ENCODE measurements at places on chromosomes 4 and X. TPM values are rescaled to one million over a fixed set of nuclear protein-coding genes. Genes with fewer than 3 reads are reported as not detected.
A peak's percentile ranks its signal among the peaks of the same experiment; 100 is the strongest.

DNA sequence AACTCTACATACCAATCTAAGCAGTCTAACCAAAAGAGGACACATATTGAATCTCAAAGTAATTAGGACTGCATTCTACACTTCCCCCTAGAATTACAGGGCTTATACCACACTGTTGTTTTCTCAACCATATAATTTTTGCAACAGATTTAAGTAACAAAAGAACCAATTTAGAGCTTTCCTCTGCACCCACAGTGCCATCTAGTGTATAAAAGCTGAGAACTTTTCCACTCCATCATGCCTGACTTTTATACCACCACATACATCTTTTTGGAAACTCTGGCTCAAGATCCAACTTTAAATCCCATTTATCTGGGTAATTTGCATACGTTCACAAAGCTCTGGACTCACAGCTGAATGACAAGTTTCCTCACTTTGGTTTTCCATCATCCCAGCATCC lies 99.5 kb downstream of the EFHC2 start:
- DNase-seq, result no peak

DNA sequence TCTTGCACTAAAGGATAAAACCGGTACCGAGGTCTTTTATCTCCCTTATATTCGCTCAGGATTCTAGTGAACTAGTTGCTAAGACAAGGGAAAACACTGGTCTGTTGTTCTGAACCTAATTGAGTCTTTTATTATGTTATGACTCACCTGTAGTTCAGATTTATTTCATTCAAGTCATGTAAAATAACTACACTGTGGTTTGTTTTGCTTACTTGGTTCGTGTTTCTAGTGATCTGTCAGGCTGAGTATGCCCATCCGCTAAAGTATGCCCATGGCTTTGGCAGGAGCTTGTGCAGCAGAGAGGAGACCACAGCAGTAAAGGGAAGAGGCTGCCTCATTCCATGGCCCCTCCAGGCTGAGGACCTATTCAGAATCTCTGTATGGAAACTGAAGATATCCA lies 126.1 kb downstream of the AFF1 start:
- DNase-seq, result no peak

DNA sequence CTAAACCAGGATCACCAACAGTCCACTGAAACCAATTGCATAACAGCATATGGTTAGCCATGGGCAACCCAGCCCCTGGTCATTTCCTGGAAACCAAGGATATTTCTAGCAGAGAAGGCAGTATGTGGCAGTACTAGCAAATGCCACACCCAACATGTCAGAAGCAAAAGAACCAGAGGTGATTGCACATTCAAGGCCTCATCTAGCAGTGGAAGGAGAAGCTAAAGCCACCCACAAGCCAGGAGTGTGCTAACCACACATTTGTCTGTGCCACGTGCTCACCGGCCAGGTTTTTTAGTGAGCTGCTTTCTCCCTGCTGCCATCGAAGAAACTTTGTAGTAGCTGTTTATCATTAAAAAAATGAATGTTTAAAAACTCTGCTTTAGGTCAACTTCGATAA lies 42.0 kb downstream of the TEC start:
- no peak for DNase-seq

DNA sequence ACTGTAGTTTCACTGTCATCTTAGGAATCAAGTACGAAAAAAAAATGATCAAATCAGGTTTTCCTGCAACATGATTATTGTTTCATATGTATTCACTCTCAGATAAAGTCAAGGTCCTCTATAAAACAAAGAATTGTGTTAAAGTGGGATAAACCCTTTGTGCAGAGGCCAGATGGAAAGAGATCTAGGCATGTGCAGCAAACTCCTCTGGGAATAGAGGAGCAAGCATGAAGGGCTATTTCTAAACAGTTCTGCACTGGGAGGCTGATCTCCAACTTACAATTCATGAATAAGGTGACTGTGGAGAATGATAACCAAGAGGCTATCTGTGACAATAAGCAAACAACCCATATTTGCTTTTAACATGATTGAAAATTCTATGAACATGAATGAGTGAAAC lies 2.4 kb upstream of the WDFY3 start:
- no peak for DNase-seq

- DNase-seq, result no peak
Measured at GRCh38 chr4:85779165-85779564, 304.2 kb downstream of the ARHGAP24 start.

DNA sequence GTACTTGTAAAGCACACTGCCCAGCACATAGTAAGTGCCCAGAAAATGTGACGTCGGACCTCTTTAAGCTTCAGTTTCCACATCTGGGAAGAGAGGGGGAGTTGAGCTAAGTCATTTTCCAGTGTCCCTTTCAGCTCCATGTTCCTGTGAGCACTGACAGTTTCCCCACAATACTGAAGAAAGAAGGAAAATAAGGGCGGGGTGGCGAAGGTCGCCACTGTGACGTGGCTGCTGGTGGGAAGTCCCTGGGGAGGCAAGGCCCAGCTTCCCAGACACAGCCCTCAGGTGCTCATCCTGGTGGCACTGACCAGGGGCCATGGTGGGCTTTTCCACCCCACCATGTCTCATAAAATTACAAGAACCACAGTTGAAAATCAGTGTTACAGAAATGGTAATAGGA lies 121.8 kb downstream of the PTTG2 start:
- no peak for DNase-seq

DNA sequence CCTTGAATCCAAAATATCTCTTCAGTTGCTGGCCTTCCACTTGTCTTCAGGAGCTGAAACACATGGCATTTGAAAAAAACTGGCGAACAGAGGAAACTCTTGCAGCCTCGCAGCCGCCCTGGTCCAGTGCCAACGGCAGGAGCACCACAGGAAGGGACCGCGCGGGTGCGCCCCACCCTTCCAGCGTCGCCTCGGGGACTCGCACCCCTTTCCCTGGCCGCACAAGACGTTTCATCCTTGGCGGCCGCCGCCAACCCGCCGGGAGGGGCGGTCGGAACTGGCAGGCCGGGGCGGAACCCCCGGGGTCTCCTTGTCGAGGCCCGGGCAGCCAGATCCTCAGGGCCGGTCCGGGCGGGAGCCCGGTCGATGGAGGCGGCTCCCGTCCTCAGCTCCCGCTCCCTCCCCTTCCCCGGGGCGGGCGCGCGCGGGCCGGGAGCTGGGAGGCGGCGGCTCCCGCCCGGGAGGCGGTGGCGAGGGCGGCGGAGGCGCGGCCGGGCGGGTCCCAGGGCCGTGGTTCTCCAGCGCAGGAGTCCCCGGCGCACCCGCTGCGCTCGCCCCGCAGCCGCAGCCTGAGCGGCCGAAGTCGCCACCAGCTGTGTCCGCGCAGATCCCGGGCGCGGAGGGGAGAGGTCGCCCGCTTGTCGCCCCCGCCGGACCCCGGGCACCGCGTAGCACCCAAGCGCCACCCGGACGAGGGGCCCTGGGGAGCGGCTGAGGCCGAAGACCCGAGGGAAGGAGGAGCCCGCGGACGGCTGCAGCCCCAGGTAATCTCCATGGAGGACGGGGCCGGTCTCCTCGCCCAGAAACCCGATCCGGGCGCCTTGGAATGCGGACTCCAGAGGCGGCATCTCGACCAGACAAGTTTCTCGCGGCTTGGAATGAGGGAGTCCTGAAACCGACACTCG lies 886 bp upstream of the NDST3 start:
- peak; percentile 61 for DNase-seq

GRCh38 chr4:10461091-10461849 lies 4.0 kb upstream of the ZNF518B start:
- DNase-seq, result peak; percentile 84

DNA sequence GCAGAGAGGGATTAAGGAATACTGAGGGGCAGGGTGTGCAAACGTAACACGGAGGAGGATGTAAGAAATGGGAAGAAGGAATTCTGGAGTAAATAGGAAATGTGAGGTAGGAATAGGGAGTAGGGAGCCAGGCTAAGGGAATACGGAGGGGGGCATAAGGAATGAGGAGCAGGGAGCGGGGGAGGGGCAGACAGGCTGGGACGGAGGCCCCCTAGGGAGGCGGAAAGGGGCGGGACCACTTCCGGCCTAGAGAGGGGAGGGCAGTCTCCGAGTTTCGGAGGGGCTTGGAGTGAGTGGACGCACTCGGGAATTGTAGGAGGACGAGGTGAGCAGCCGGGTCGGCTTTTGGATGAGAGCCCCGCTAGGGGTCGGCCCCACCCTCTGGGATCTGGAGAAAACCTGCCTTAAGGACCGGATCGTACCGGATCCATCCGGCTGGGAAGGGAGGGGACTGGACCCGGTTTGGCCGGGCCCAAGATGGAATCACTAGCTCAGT lies 612 bp downstream of the MAGED2 start:
- peak; percentile 58 for DNase-seq

GRCh38 chrX:136714626-136715599 lies 65.8 kb downstream of the ARHGEF6 start:
- no peak for DNase-seq

DNA sequence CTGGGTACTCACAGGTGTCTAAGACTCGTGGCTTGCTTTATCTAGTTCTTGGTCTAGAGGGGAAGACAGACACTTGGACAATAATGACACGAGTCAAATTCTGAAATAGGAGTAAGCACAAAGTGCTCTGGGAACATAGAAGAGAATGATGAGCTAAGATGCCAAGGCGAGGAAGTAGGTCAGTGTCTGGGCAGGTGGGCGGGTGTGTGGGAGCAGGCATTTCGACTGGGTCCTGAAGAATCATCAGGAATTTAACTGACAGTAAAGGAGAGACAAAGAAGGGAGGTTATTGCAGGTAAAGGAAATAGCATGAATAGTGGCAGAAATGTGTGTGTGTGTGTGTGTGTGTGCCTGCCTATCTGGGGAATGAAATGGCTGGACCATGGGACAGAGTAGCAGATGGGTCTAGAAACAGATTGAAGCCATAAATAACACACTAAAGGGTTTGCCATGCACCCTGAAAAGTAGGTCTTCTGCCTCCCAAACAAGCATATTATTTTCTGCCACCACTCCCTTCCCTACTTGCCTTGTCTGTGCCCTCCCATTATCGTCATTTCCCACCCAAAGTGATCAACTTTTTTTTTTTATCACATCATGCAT lies 58.4 kb upstream of the SLC25A43 start:
- no peak for DNase-seq

DNA sequence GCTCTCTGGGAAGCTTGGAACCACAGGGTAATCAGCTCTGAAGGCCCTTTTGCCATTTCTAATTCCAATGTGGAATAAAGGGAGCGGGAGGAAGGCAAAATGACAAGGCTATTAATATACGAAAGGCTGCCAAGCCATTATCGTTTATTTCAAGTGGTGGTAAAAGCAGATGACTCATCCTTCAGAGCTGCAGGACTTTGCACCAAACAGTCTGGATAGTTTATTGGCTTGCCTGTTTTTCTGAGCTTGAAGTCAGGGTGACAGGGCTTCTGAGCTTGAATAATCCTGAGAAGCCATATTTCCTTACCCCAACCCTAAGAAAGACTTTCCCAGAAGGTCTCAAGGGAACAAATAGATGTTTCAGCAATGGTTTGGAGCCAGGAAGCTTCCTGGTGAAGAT lies 7.7 kb upstream of the GABRE start:
- DNase-seq, result no peak

- no peak for DNase-seq
Measured at GRCh38 chr4:184074677-184075388, 142.8 kb downstream of the ENPP6 start.

DNA sequence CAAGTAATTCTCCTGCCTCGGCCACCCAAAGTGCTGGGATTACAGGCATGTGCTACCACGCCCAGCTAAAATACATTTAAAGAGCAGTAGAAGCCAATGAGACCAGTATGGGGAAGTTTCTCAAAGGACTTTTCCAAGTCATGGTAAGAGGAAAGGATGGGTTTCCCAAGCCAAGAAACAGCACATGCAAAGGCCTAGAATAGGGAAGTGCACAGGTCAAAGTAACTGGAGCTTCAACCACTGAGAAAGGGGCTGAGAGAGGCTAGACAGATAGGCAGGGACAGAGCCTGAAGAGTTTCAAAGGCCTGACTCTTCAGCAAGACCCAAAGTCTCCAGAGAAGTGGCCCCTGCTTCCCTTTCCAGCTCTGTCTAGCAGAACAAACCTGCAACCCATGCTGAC lies 162.1 kb downstream of the CORIN start:
- DNase-seq, result no peak

GRCh38 chr4:163592212-163592611 lies 97.7 kb downstream of the TMA16 start:
- DNase-seq, result no peak

DNA sequence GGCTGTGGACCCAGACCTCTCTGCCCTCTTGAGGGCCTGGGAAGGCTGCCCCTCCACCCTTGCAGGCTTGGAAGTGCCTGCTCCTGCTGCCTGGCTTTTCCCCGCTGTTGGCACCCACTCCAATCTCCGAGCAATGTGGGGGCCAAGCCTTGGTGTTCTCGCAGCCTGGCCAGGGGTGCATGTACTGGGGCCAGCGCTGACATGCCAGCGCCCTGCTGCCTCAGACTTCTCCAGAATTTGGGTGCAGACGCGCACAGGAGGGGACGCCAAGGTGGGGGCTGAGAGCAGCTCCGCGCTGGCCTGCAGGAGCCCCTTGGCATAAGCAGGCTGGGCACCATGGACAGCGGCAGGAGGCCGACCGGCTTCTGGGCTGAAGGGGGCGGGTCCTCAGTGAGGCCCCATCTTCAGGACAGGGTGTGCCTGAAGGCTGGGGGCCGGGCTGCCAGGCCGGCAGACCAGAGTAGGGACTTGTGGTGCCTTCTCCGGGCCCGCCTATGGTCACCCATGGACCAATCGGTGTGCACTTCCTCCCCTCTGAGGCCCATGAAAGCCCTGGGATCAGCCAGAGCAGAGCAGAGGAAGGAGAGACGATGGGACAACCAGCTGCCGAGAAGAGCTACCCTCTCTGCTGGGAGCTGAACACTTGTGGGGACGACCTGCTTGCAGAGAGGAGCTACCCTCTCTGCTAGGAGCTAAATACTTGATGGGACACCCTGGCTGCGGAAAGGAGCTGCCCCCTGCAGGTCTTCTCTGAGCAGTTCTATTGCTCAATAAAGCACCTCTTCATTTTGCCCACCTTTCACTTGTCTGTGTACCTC lies 118.3 kb downstream of the DNAAF6 start:
- peak; percentile 76 for DNase-seq

- DNase-seq, result peak; percentile 3
Measured at GRCh38 chrX:15956681-15957080, 102.1 kb upstream of the AP1S2 start.

GRCh38 chr4:112341033-112341432 lies 43.9 kb downstream of the ALPK1 start:
- no peak for DNase-seq

DNA sequence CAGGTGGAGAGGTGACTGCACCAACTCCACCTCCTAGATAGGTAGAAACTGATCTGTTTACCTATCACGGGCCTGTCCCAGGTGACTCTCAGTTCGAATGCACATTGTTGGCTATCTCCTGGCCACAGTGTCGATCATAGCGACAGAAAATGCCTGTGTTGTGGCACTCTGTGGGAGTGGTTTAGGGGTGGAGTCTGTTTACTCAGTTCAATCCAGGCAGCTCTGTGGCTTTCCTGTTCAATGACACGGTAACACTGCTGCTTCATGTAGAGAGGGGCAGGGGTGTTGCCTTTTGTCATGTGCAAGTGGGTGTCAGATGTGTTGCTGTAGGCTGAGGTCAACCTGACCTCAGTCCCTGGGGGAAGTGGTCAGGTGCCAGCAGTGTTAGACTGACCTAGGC lies 1602.4 kb downstream of the TECRL start:
- DNase-seq, result no peak

- no peak for DNase-seq
Measured at GRCh38 chr4:141962486-141962885, 326.1 kb downstream of the IL15 start.

The ATP2B3 gene
- 0.10 TPM for total RNA-seq

The F9 gene
- total RNA-seq, result not detected

The CHRDL1 gene
- total RNA-seq, result 0.28 TPM

The MAGEB1 gene
- not detected for total RNA-seq

The MAGED4 gene
- 111 TPM for total RNA-seq

The GRIA2 gene
- total RNA-seq, result 0.13 TPM

The GC gene
- 0.23 TPM for total RNA-seq
